COLO829 (cell line): ENCODE measurements at places on chromosomes 2 and 18.
A peak's percentile ranks its signal among the peaks of the same experiment; 100 is the strongest.

DNA sequence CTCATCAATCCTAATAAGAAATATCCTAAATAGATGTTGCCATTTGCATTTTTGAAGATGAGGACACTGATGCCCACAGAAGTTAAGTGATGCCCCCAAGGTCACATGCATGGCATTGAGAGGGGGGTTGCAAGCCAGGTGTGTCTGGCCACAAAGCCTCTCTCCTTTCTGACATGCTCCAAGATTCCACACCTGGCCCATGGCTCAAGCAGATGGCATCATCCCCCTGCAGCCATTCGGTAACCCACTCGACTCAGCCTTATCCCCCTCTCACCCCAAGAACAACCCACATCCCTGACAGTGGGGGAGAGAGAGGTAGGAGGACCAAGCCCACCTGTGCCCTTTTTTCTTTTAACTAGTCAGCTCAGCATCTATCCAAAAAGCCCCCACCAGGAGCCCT lies 16.5 kb upstream of the TEX51 start:
- DNase-seq = no peak

- DNase-seq = no peak
Measured at GRCh38 chr2:137775529-137775928, 188.7 kb upstream of the HNMT start.

GRCh38 chr2:72131916-72132841 lies 15.5 kb downstream of the CYP26B1 start:
- no peak for DNase-seq

DNA sequence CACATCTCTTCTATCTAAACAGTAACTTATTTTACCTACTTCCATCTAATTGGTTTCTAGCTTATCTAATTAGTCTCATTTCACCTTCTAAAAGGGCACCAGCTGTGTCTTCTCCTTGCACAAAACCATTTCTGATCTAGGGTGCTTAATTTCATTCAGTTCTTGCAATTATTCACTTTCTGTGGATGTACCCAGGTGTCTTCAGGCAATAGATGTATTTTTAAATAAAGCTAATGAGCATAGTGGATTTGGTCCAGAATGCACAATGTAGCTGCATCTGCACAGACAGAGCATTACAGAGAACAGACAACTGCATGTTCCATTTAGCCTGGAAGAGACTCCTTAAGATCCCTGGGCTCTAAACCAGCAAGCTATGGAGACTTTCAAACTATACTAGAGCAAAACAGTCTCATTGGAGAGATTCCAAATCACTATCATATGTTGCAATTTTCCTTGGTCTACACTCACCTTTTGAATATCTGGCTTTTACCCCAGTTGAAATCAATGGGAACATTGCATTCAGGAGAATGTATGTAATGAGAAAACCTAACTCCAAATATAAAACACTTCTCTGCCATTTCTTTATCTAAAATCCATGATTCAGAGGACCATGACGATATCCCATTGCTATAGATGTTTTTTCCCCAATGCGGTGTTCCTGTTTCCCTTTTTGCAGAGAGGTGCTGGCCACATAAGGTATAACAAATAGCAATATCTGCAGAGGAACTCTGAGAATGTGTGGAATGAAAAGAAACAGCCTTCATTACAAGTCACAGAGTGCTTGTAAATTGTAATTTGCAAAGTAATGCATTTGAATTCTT lies 3.5 kb upstream of the RFX8 start:
- DNase-seq = no peak

DNA sequence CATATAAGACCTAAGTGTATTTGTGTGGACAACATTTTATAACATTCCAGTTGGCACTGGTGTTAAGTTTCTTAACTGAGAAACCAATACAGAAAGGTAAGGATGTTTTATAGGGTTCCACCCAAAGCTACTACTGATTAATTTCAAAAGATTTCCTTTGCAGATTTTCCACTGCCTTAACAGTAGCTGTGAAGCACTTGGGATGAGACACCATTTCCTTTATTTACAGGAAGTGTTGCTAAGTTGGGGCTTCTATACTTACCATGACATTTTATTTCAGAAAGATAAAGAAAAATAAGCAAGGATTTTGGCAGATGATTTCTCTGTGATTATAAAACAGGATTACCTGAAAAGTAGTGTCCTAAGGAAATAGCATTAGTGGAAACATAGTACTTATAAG lies 234.3 kb downstream of the CALCRL start:
- no peak for DNase-seq

DNA sequence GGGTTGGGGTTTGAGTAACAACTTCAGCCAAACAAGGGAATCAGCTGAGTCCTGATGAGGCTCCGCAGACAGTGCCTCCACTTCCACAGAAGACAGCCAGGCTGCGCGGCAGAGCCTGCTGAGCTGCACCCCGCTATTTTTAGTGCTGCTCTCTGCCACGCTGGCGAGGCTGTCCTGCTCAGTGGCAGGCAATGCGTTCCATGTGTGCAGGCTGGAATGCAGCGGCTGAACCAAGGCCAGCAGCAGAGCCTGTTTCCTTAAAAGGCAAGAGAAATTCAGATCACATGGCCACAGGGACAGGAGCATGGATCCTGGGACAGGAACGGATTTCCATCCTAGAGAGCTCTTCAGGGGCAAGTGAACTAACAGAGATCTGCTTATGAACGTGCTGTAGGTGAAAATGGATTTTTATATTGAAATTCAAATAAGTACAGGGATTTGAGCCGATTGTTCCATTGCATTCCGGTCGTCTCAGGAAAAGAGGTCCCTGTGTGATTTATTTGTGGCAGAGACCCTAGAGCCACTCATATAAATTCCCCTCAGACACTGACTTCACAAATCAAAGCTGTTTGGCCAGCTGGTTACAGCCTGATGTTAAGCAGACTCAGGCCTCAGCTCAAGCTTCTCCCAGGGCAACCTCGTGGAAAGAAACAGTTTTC lies 98.7 kb downstream of the COL6A3 start:
- no peak for DNase-seq

DNA sequence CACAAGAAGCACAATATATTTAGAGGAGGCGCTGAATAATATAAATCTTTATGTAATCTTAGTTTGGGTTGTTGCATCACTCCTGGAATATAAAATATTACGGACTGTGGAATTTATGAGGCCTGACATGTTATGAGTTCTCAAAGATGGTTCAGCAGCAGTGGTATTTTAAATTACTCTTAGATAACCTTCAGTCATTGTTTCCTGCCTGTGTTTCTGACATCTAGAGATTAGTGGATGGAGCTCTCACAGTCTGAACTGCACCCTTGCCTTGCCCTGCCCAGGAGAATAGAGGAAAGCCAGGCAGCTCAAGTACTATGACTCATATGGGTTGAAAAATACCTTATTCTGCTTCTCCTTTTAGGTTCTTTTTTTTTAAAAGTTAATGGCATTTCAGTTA lies 70.0 kb downstream of the ACSL3 start:
- no peak for DNase-seq

DNA sequence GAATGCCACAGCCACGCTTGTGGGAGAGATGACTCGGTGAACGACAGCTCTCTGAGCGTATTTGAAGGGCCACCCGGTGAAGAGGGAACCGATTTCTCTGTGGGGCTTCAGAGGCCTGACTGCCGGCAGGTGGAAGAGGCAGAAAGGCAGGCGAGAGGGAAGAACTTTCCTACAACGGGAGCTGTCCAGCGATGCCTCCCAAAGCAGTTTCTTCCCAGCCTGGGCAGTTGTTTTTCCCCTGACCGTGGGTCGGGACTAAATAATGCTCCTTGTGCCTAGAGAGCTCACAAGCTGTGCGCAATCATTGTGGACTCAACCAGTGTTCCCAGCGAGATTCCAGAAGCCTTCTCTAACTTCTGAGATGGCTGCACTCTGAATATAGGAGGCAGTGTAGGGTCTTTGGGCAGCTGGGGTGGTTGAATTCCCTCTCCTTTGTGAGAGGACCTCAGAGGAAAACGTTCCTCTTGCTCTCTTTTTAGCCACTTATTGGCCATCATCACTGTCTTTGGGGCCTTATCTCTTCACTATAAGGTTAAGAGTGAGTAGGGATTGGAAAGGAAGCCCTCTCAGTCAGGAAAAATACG lies 710 bp downstream of the SEC11C start:
- DNase-seq = peak; percentile 36

DNA sequence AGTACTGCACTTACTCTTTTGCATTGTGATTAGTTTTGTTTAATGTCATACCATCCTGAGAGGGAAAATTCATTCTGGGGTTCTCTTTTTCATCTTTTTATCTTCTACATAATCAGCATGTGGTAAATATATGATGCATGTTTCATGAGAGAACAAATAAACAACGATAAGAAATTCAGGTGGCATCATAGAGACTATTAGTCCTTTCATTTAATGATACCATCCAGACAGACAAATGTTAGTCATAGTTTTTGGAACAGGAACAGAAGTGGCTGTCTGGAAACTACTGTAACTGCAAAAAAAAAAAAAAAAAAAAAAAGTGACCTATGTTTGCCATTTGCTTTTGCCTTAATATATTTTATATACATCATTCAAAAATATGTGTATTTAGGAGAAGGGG lies 761.0 kb downstream of the EPHA4 start:
- DNase-seq = no peak

DNA sequence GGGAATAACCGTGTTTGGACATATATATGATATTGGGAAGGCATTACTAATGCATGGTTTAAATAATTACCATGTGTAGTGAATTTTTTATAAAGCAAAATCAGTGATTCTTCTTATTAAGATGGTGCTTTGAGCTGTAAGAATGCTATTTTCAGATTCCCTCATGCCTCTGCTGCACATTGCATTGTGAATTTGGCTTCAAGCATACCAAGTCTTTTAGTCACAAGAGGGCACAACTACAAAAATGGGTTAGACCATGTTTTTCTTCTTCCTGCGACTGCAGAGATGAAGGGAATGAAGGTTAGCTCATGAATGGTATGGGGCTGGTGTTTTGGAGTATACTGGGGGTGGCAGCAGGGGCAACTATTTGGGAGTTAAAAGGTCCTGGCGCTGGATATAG lies 320.1 kb downstream of the SLC4A3 start:
- no peak for DNase-seq

- DNase-seq = no peak
Measured at GRCh38 chr2:240397542-240397916, 37.9 kb upstream of the GPC1 start.

DNA sequence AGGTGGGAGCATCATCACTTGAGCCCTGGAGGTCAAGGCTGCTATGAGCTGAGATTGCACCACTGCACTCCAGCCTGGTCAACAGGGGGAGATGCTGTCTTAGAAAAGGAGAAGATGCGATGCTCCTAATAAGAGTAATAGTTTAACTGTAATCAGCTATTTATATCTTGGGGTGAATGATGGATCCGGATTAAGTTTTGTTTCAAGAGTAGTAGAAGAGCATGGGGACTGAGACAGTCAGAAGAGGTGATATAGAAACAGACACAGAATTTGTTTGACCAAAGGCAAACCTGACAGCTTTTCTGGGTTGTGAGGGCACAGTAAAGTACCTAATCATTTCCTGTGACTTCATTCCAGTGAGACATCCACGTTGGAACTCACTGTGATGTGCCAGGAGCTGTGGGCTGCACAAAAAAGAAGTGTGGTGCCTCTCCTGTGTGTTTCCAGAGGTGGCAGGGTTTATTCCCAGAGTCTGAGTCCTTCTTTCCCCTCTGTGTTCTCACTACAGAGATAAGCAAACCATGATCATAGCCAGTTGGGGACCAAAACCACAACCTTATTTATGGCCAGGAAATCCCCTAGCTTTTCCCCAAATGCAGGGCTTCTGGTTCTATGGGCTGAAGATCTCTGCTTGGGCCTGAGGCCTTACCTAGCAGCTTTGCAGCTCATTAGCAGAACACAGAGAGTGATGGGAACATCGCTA lies 113.7 kb downstream of the XRCC5 start:
- DNase-seq = no peak

- no peak for DNase-seq
Measured at GRCh38 chr2:208584378-208584985, 177.9 kb downstream of the PTH2R start.
